ENCODE measurements at places on chromosomes 3 and 15.
A peak's percentile ranks its signal among the peaks of the same experiment; 100 is the strongest.

- no peak for DNase-seq
Measured at GRCh38 chr3:113981803-113982202, 34.0 kb downstream of the ZDHHC23 start.

DNA sequence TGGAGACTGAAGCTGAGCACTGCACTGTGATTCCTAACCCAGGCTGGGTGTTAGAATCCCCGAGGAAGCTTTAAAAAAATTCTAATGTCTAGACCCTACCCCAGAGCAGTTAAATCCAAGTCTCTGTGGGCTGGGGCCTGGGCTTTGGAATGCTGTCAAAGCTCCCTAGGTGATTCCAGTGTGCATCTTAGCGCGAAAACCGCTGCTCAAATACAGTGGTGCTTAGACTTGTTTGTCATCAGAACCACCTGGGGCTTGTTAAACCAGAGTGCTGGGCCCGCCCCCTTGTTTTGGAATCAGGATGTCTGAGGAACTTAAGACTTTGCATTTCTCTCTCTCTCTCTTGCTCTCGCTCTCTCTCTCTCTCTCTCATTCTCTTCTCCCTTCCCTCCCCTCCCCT, 20.7 kb downstream of the RHCG start:
- DNase-seq, result no peak

GRCh38 chr3:102727340-102727739, 292.5 kb downstream of the ZPLD1 start:
- DNase-seq, result no peak

GRCh38 chr3:114527036-114527644, 233.3 kb downstream of the TIGIT start:
- DNase-seq, result no peak

GRCh38 chr3:146881356-146881755, 276.2 kb upstream of the PLSCR5 start:
- DNase-seq, result no peak

DNA sequence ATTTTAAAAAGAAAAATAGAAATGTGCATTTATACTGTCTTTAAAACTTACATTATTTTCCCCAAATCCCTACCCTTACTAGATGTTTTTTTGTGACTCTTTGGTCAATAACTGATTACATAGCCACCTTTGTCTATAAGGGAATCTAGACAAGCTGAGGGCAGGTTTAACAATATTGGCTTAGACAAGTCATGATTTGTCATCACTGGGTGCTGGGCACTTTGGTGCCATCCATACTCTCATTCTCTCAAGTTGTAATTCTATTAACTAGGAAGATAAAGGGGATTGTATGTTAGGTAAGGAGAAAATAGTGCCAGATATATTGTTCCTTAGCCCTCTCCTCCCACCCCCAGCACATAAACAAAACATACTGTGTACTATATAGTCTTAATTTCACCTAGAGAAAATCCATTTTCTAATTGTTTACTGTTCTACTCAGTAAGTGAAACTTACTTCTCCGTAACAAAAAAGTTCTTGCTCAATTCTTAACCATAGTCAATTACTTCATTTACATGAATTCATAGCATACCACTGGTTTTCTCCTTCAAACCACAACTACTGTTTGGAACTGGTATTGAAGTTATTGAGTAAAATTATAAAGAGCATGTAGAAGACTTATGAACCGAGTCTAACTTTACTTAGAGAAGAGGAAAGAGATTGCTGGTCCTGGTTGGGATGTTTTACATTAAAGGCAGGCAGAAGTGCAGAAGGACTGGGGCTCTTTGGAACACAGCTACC, 877.1 kb downstream of the PDCD6IP start:
- no peak for DNase-seq

DNA sequence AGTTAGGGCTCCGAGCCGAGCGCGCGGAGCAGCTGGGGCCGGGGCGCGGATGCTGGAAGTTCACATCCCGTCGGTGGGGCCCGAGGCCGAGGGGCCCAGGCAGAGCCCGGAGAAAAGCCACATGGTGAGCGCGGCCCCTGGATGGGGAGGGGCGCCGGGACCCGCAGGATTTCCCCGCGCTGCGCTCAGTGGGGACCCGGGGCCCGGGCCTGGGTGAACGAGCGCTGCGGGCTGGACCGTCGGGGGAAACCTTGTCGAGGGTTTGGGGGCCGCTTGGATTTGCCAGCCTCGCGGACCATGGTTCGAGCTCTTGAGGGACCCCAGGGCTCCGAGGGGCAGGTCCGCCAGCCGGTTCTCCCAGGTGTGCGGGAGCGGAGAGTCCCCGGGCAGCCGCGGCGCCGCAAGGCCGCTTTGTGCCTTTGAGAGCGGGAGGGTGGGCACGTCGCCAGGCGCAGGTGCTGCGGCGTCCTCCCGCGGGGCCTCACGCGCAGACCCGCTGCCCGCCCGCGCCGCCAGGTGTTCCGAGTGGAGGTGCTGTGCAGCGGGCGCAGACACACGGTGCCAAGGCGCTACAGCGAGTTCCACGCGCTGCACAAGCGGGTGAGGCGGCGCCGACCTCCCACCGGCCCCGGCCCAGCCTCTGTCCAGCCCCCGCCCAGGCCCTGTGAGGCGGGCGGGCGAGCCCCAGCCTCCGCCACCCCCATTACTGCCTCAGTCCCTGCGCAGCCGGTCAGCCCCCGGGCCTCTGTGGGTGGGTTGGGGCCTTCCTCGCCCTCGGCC, at the start of gene SNX22:
Gene SNX22 (plus strand): TSS at position 5 of the 780 bp plus-strand sequence. CDS start 45 bp downstream, at position 50.
- DNase-seq, result no peak

DNA sequence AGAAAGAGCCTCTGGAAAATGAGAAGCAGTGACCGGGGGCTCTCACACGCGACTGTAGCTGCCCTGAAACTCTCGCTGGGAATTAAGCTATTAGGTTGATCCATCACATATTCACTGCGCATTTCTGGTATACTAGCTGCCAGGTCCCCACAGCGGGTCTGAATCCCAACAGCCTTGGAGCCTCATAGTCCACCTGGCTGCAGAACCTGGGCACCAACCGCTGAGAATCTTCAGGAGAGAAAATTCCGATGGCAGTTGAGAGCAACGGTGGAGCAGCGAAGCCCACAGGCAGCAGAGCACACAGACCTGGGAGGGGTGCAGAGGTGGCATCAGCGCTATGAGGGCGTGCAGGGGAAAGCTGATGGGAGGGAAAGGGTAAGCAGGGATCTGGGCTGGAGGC, 75.1 kb downstream of the FAM174B start:
- peak; percentile 31 for DNase-seq

DNA sequence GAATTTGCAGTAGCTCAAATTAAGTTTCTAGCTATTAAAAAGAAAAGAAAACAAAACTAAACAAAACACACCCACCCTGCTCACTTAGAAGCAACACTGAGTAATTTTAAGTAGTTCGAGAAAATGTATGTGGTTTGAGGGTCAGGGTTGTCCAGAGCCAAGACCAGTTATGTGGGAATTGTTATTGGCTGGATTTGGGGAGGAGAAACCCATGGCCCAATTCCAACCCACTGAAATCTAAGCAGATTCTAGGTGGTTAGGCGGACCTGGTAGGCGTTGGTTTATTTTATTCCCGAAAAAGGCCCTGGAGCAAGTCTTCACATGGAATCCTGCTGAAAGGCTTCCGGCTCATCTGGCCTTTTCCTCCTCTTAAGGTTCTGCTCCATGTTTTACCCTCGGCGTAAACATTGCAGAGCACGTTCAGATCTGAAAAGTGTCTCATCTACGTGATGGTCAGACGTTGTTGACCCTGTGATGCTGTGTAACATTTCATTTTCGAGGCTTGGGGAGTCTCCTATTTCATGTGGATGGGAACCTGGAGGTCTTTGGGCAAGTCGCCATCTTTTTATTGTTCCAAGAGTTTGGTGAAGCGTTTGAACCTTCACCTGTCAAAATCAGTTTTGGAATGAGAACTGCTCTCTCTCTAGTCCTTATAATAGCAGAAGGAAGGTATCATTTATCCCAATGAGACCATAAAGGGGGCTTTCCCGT, 64.0 kb downstream of the FLNB start:
- DNase-seq, result no peak

DNA sequence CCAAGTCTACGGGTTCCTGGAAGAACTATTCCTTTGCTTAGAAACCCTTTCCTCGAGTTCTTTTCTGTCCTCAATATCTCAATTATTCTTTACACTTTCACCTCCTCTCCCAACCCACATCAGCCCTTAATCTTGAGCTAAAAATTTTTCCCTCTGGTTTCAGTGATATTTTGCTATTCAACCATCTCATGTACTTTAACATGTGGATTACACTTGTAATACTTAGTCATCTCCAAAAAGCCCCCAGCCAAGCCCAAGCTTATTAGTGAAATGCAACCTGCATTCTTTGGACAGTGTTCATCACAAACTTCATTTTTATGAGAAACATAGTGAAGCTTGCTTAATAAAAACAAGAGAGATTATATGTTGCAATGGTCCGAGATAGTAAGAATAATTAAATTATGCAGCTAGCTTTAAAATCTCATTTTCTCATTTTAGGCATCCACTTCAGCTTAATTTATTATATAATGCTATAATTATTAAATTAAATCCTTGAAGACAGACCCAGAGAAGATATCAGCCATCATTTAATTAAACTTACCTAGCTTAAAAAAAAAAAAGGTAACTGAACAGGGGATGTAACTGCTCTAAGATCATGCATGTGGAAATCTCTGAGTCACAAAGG, 534.5 kb upstream of the TBL1XR1 start:
- DNase-seq, result no peak

- DNase-seq, result no peak
Measured at GRCh38 chr3:98702166-98702565, 61.0 kb upstream of the ST3GAL6 start.
